ENCODE measurements at places on chromosomes 5 and 9.

GRCh38 chr9:83991355-83991754 is 10.8 kb downstream of the RMI1 start:
- no peak for DNase-seq

DNA sequence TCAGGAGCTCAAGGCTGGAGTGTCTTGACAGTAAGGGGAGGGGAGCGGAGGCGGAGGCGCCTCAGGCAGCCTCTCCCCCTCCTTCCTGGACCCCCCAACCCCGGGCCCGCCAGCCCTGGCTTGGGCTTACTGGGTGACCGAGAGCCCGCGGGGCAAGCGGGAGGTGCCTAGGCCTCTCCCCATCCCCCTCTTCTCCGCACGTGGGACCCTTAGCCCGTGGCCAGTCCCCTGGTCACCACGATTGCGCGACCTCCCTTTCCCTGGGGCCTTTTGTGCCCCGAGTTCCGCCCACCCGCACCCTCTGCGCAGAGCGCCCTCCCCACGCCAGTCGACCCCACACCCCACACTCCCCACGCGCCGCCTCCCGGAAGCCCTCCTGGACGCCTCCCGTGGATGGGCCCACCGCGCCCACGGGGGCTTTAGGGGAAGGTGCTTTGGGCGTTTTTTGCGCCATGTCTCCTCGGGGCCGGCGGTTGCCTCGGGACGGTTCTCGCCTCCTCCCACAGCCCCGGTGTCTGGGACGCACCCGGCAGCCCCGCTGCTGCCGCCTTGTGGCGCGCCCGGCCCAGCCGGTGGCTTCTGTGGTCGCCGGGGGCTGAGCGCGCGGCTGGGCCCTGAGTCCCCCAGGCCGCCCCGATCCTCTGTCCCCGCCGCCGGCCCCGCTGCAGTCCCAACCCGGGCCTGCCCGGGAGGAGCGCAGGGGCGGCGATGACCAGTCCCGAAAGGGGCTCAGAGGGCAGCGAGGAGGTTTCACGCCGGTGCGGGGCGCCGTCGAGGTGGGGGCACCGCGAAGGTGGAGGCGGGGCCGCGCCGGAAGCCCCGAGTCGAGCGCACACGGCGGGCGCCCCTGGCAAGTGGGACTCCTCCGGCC is 3.2 kb downstream of the TOR4A start:
- no peak for DNase-seq

DNA sequence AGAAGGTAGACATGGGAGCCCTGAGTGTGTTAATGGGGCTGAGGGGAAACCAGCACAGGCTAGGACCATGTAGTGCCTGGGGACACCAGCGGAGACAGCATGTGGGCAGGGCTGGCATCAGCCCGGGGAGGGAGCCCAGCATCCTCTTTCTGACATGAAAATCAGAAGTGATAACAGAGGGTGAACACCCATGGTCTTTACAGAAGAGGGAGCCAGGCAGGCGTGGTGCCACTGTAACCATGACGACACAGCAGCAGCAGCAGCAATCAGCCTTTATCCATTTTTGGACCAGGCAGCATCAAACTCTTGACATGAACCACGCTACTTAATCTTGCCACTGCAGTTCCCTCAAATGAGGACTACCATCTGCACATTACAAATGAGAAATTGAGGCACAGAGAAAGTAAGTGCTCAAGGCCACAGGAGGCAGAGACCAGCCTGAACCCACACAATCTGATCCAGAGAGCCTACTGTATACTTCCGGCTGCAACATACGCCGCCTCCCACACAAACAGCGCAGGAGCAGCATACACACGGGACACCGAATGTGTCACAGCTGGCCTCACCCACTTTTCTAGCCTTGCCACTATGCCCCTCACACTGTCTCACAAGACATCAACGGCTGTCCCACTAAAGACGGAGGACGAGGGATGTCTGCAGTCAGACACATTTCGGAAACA is 23.8 kb downstream of the CAMSAP1 start:
- no peak for DNase-seq

DNA sequence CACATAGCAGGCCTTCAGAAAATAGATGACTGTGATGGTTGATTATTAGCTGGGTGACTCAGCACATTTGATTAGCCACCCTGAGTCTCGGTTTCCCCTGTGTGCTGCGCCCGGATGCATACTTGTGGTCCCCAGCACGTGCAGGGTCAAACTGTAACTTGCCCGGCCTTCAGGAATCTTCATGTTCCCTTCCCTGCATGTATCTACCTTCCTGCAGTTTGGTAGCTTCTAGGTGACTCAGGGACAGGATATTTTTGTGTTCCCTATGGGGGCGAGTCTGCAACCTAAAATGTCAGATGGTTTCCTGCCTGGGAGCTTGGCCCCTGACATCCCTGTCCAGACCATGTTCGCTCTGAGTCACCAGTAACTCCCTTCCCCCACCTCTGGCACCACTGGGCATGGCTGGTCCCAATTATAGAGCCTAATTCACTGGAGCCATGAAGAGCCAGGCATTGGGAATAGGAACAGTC is 13.2 kb downstream of the PTGS1 start:
- DNase-seq: no peak

- DNase-seq: no peak
Measured at GRCh38 chr9:6973762-6974161, 216.0 kb downstream of the KDM4C start.

DNA sequence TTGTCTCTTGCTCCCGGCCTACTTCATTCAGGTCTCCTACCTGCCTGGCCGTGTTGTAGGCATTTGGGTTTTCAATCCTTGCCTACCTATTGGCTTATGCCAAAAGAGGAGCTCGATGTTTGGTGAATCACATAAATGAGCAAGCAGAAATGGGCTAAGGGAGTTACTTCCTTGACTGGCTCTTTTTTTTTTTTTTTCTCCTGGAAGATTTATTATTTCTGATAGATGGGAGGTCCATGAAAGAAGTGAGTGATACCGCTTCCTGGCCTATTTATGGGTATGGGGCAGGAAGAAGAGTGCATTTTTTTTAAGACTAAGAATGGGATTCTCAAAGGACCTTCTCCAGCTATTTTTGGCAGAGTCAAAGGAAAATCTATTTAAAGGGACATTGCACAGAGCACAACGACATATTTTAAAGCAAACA is 294.1 kb downstream of the ARHGAP26 start:
- no peak for DNase-seq

- DNase-seq: no peak
Measured at GRCh38 chr5:80190960-80191359, 64.9 kb downstream of the SERINC5 start.

Data from CMK (cell line).